ENCODE measurements at places on chromosomes 11 and 22.
A peak's percentile ranks its signal among the peaks of the same experiment; 100 is the strongest.

GRCh38 chr22:44831885-44832284 lies 79.5 kb downstream of the ARHGAP8 start:
- no peak for DNase-seq

GRCh38 chr11:57513911-57514537 lies 1.5 kb downstream of the SLC43A1 start:
- peak; percentile 69 for DNase-seq

DNA sequence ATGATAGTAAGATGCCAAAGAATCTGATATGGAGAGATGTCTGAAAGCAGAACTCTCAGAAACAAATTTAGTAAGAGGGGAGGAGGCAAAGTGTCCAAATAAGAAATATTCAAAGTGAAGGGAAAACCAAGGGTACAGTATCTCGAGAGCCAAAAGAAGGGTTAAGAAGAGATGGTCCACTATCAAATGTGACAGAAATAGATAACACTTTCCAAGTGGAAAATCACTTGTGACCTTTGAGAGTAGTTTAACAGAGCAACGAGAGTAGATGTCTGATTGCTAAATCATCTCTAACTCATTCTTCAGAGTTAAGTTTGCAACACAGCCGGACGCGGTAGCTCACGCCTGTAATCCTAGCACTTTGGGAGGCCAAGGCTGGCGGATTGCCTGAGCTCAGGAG lies 4.3 kb upstream of the BUD13 start:
- DNase-seq: no peak

DNA sequence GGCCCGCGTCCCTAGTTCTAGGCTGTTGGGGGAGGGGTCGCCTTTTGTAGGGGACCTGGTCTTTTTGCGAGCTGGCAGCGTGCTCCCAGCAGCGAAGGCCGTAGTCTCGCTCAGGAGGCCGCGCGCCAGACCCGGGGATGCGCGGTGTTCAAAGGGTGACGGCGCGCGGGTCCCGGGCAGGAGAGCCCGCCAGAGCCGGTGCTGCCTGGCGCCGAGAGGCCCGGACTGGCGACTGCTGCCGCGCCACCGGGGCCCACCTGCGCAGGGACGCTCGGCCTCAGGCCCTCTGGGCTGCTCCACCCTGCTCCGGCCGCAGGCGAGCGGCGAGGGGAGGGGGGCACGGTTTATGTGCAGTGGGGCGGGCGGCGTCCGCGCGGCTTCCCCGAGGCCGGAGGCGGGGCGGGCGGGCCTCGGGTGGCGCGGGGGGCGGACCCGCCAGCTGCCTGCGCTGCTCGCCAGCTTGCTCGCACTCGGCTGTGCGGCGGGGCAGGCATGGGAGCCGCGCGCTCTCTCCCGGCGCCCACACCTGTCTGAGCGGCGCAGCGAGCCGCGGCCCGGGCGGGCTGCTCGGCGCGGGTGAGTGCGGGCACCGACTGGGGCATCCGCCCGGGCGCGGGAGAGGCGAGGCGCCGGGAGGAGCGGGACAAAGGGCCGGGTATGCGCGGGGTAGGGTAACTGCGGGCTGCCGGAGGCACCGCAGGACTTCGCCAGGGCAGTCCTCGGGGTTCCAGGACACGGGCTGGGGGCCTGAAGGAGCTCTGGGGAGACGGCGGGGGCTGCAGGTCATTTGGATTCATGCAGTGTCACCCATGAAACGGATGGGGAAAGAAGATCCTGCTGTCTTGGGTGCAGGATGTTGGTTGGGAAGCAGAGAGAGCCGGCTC lies at the start of gene PRSS23:
TSS of gene PRSS23 (plus strand) at position 467 of the 884 bp plus-strand sequence. CDS start 7,102 bp downstream, outside the sequence.
- peak; percentile 88 for DNase-seq

DNA sequence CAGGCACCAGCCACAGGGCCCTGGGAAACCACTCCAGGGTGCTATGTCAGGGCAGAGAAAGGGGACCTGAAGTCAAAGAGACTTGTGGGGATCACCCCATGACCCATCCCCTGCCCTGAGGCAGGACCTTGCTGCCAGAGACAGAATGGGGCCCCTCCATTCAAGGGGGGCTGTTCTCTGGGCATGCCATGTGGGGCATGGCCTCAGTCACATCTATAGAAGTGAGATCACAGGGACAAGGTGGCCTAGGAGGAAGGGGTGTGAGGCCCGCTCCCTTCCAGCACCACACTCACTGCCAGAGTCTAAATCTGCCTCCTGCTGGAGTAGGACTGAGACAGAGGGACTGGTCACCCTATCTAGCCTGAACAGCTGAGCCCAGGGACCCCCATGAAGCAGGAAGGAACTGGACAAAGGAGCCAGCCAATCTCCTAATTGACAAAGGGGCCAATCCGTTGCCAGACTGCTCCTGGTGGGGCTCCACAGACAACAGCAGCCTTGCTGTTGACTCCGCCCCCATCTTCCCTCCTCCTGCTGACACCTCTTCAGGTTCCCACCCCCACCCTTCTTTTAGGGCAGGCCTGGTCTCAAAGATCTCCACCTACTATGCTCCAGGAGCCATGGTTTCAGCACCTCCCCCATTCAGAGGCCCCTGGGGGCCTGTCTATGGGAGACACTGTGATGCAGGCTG lies 26.0 kb downstream of the NEAT1 start:
- no peak for DNase-seq

DNA sequence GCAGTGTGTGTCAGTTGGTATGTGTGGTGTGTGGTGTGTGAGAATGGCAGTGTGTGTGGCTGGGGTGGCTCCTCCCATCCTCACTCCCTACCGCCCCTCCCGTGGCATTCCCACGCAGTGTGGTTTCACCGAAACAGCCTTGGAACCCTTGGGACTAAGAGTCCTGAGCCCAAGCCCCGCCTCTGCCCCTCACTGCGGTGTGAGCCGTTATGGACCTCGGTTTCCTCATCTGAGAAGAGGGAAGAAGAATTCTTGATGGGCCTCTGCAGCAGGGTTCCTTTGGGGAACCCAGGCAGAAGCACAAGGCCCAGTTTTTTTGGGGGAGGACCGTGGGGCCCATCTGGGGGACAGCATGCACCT lies 7.2 kb downstream of the UPK3A start:
- DNase-seq: no peak

DNA sequence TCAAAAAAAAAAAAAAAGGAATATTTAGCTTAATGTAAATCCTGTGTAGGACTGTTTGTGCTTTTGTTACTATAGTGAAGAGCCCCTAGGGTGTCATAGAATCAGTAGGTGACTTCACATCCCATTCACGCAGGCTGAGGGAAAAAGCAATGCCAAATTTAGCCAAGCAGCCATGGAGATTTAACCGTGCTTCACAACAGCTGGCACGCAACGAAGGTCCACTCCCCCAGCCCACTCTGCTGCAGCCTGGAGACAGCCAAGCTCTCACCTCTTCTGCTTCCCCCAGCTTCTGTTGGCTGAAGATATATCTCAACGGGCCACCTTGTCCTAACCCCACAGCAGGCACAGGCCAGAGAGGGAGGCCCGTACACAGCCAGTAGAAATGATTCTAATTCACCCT lies 78.8 kb upstream of the BID start:
- DNase-seq: no peak

Data from NCI-H1417 (cell line).